ENCODE measurements at places on chromosomes 5 and 9.

DNA sequence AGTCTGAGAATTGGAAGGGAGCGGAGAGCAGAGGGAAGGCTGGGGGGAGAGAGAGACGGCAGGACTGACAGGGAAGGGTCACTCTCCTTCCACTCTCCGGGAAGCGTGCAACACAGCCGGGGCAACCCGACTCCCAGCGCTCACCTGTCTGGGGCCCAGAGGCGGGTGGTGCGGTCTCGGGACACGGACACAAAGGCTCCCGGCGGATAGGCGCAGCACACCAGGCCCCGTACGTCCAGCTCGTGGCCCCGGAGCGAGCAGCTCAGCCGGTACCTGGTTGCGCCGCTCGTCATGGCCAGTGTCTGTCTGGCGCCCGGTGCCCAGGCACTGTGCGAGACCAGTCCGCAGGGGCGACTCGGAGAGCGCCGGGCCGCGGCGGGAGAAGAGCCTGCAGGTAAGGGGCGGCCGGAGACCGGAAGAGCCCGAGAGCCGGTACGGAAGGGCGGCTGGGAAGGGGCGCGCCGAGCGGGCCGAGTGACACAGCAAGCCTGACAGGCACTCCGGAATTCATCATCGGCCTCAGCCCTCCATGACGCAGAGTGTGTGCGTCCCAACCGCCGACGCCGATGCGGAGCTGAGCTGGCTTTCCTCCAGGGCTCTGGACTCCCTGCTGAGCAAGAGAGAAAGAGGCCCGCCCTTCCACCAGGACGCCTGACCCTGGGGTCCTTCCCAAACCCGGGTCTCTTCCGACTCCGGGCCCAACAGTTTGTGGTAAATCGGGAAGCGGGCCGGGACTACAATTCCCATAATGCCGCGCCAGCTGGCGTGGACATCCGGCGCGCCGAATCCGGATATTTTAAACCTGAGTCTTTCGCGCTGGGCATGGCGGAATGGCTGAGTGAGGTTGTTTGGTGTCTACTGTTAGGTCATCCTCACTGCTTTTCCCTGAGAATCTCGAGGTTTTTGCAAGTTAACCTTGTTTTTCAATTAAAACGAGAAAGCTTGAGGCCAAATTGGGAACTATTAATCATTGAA, at the start of gene PLAA:
Gene PLAA, minus strand, starts transcription at position 490 of the 975 bp plus-strand sequence. Its CDS starts 197 bp downstream, at position 293.
- peak; percentile 76 for DNase-seq

GRCh38 chr5:122780296-122780695, 5.4 kb downstream of the SNX2 start:
- DNase-seq = no peak

DNA sequence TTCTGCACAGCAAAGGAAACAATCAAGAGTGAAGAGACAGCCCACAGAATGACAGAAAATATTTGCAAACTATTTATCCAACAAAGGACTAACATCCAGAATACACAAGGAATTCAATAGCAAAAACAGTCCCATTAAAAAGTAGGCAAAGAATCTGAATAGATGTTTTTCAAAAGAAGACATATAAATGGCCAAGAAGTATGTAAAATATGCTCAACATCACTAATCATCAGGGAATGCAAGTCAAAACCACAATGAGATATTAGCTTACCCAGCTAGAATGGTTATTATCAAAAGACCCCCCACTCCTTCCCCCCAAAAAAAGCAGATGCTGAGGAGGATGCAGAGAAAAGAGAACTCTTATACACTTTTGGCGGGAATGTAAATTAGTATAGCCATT, 13.4 kb upstream of the OR13C8 start:
- DNase-seq = no peak

DNA sequence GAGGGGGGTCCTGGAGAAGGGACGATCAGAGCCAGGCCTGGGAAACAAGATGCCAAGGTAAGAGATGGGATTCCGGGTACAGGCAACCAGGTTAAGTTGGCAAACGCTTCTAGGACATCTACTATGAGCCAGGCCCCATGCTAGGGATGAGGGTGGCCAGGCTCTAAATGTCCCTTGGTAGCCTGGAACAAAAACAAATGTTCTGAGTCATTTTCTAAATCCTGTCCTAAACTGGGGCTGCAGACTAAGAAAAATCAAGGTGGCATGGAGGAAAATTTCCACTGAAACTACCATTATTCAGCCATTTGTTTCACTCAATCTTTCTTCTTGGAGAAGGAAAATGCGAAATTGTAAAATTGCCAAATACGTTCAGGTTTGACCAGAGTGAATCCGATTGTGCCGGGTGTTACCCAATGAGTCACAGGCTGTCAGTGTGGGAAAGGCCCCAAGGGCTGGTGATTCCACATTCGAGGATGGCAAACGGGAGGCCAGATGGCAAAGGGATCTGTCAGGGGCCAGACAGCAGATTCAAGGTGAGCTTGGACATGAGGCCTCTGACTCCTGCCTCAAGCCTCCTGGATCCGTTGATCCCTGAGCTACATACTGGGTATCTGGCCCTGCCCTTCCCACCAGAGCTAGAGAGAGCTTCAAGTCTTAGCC, 57.6 kb downstream of the PAX5 start:
- DNase-seq = no peak

- DNase-seq = no peak
Measured at GRCh38 chr9:17425384-17425783, 153.5 kb upstream of the SH3GL2 start.

GRCh38 chr9:124013309-124014210, 2.0 kb downstream of the LHX2 start:
- no peak for DNase-seq
